ENCODE measurements at places on chromosomes 1 and 21.
A peak's percentile ranks its signal among the peaks of the same experiment; 100 is the strongest.

DNA sequence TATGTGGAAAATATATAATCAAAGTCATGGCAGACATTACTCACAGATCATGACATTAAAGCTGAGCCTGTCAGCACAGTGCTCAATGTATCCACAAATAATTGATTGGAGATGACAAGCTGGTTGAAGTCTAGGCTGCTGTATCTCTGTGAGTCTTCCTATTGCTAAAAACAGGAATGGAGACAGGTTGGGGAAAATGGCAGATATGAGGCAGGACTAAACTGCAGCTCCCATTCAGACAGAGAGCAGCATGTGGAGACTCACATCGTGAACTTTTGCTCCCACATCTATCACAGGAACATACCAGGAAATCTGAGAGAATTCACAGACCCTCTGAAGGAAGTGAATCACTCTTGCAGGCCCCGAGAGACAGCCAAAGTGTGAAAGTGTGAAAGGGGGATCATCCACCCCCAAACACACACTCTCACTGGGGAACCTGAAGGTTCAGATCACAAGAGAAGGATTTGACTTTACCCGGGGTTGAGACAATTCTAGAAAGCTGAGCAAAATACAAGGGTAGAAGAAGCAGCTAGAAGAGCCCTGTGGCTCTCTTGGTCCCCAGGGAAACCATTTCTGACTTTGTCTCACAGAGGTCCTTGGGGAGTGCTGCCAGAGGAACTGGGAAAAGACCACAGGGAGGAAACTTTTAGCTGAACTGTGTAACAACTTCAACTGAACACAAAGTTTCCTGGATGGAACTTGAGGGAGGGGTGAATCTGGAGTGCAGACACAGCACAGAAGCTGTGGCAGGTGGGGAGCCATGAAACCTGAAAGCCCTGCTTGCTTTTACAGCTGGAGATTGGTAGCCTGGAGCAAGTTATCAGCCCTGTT is 173.4 kb downstream of the S1PR1 start:
- no peak for DNase-seq

- DNase-seq: no peak
Observed at GRCh38 chr1:171576144-171576543, 45.9 kb upstream of the MYOCOS start.

DNA sequence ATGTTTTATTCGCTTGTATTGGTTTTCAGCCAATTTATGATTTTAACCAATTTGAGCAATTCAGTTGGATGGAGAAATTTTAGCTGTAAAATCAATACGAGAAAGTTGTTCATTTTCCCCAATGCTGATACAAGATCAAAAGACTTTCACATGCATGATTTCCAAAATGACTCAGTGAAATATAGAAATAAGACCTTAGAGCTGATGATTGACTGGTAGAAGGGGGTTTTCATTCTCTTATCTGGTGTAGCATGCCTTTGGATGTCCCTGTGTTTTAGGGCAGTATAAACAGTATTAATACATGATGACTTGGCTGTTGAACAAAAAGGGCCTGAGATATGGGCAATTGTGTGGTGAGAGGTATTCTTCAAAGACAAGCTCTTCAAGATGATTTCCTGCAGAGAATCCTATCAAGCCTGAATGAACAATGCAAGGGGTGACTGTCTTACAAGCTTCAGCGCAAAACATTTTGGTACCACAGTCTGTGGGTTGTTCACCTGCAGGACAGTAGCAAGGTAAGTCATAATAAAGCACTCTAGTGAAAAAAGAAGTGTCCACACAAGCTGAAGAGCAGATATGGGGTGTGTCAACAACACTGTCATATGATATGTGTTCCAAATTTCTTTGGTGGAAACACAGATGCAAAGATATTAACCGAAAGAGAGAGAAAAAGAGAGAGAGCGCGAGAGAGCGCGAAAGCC is 156.2 kb downstream of the TNFSF18 start:
- no peak for DNase-seq

GRCh38 chr1:114892194-114892918 is 37.7 kb downstream of the SYCP1 start:
- no peak for DNase-seq

DNA sequence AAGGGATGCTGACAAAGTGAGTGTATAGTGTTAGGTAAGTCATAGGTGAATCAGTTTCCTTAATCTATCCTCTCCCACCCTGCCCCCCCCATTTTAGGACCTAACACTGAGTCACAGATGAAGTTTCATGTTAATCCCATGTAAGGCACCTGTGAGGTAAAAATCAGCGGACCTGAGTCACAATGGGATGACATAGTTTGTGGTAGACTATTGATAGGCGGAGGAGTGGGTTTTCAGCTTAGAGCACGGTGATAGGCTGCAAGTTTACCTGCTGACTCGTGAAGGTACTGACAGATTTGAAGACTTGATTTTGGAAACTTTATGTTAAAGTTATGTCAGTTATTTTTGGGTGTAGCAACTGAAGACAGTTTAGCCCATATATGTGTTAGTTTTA is 1.7 kb downstream of the TOR1AIP1 start:
- no peak for DNase-seq

DNA sequence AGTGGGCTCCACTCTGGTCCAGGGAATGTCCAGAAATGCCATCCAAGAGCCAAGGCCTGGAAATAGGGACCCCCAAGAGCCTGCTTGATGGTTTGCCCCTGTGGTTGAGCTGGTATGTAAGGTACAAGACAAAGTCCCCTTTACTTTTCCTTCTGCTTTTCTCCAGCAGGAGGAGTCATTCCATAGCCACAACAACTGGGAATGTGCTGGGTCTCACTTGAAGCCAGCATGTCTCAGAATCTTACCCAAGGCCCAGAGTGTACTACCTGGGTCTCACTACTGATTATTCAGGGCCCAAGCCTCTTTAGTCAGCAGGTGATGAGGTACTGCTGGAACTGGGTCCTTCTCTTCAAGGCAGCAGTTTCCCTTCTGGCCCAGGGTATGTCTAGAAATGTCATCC is 62.1 kb upstream of the CD55 start:
- no peak for DNase-seq

DNA sequence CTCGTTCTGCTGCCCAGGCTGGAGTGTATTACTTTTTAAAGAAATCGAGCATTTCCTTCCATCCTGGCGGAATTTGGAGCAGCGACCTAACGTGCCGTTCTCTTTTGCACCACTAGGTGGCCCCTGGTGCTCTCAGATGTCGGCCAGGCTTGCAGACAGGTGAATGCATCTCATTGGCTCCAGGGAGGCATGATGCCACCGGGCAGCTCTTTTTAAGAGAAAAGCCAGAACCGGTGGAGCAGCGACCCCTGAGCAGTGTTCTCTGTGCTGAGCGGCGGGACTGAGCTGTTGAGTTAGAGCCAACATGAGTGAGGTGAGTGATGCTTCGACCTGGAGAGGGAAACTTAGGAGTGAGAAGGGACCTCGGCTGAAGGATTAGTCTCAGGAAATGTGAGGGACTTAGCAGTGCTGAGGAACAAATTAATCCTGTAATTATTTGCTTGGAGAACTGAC is at the start of gene PCP4:
TSS of gene PCP4 (plus strand) at position 241 of the 453 bp plus-strand sequence. CDS start at position 305, 64 bp downstream.
- DNase-seq: peak; percentile 57

DNA sequence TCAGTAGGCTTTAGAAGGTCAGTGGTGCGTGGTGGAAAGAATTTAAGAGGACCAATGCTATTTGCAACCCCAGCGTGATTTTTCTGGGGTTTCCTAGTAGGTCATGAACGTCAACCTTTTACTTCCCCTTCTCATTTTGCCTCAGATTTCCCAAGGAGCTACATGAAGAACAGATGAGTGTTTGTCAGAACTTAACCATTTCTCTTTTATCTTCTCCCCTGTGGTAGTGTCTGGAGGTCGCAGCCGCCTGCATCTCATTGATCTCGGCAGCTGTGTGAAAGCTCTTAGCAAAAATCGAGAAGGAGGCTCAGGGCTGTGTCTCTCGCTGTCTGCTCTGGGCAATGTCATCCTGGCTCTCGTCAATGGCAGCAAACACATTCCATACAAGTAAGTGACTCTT is 491.1 kb downstream of the KIF26B start:
- no peak for DNase-seq

DNA sequence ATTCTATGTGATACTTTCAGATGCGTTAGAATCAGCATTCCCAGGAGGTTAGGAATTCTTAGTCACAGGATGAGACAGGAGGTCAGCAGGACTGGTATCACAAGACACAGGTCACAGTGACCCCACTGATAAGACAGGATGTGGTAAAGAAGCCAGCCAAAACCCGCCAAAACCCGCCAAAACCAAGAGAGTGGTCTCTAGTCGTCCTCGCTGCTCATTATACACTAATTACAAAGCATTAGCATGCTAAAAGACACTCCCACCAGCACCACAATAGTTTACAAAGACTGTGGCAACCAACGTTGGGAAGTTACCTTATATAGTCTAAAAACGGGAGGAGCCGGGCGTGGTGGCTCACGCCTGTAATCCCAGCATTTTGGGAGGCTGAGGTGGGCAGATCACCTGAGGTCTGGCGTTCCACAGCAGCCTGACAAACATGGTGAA is 13.9 kb upstream of the ACTA1 start:
- DNase-seq: no peak

GRCh38 chr1:86205741-86206140 is 49.2 kb upstream of the COL24A1 start:
- no peak for DNase-seq

DNA sequence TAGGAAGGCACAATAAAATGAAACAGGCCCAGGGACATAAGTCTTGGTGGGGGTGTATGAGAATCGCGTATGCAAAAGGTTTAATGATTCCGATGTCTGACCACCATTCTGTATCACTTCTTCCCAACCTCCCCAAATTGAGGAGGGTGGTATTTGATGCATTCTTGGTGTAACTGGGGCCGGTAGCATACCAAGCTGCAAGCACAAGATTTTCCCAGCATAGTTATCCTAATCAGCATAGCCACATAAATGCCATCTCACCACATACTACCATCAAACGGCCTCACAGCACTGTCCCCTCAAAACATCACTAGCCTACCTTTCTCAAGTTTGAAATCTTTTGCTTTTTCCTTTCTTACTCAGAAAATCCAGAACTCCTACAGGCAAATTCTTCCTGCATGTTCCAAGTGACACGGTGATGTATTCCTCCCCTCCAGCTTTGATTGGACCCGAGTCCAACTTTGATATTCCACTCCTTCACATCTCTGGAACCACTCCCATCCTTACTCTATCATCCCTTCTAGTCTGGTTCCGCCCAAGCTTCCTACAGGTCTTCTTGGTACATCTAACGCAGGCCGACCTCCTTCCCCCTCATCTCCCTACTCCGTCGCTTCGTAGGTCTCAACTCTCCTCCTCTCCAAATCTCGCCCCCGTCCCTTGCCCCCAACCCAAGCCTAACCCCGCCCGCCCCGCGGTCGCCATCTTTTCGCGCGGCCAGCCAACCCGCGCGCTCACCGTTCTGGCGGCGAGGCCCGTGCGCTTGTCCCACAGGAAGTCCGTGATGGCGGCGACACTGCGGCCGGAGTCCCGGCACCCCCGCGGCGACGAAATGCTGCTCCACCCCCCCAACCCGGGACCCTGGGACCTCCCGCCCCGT is 600 bp downstream of the CLK2 start:
- DNase-seq: no peak

GRCh38 chr1:200173097-200173618 is 145.6 kb downstream of the NR5A2 start:
- no peak for DNase-seq

DNA sequence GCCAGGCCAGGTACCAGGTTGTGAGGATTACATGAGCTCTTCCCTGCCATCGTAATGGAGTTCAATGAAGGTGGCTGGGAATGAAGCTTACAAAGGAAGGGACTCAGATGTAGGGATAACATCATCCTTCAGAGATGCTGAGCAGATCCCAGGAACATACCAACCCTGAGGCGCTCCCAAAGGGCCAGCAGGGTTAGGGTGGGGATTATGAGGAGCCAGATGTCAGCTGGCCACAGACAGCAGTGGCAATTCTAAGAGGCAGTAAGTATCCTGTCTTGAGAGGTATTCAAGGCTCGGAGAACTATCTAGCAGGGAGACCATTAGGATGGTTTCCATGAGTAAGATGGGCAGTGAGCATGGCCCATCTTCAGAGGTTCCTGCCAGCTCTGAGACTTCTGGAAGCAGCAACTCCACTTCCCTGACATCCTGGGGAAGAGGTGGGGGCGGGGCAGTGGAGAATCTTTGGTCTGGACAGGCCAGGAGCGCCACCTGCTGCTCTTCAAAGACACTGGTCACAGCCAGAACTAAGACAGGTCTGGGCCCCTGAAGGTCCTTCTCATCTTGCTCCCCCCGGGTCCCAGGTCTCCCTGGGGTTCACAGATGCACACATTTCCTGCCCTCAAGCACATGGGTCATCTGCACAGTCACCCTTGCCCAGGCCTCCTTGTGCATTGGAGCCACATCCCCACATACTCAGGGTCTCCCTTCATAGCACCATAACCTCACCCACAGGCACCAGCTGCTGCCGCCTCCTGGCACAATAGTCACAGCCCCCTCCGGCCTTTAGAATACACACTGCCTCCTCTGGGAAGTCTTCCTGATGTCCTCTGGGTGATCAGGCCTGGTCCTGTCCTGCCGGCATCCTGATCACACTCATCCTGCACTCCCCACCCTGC is 2.7 kb upstream of the SDC3 start:
- peak; percentile 76 for DNase-seq

DNA sequence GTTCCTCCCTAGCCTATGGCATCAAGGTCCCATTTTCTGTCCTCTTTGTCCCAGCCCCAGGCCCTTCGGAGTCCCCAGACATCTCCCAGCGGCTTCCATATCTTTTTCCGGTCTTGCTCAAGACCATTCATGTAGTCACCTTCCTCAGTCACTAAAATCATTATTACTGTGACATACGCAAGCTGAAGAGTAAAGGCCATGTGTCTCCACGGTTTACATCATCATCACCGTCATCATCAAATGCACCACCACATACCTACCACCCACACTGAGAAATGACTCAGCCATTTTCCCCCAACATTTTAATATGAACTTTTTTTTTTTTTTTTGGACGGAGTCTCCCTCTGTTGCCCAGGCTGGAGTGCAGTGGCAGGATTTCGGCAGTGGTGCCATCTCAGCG is 43.4 kb downstream of the FHAD1 start:
- no peak for DNase-seq

DNA sequence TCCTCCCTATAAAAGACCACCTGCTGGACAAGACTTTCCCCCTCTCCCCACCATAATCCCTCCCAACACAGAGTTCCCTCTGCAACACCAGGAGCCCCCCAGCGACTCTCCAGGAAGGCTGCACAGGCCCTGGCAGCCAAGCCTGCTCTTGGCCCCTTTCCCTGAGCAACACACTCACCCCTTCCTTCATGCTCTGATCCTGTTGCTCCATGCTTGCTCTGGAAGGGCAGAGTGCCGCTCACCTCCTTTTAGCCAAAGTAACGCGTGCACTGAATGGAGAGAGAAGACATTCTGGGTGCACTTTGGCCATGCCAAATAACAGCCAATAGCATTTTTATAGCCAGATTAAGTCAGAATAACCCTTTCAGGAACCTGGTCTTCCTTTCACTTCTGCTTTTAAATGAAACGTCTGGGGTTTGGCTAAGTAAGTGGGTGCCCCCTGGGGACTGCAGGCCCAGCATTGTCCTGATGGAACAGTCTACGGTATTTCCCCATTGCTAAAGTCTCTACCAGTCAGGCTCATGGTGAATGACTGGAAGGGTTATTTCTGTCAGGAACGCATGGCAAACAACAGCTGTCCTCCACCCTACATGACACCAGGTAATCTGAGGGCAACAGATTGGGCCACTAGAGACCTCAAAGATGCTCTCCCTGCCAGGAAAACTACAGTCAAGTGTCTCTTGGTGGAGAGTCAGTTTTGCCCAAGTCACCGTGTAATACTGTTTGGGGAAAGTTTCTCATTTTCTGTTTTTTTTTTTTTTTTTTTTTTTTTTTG is at the start of gene SLC2A5:
TSS of gene SLC2A5 (minus strand) at position 310 of the 775 bp plus-strand sequence. CDS start at position 211, 99 bp downstream.
- no peak for DNase-seq

GRCh38 chr1:7688659-7689058 is 82.4 kb upstream of the VAMP3 start:
- no peak for DNase-seq

- no peak for DNase-seq
Observed at GRCh38 chr21:37219761-37220432, 47.2 kb downstream of the VPS26C start.

Data from occipital lobe (tissue), 3 donors.